ENCODE measurements at places on chromosomes 4 and X.
A peak's percentile ranks its signal among the peaks of the same experiment; 100 is the strongest.

GRCh38 chr4:96073461-96073860, 233.6 kb downstream of the PDHA2 start:
- DNase-seq, result no peak

DNA sequence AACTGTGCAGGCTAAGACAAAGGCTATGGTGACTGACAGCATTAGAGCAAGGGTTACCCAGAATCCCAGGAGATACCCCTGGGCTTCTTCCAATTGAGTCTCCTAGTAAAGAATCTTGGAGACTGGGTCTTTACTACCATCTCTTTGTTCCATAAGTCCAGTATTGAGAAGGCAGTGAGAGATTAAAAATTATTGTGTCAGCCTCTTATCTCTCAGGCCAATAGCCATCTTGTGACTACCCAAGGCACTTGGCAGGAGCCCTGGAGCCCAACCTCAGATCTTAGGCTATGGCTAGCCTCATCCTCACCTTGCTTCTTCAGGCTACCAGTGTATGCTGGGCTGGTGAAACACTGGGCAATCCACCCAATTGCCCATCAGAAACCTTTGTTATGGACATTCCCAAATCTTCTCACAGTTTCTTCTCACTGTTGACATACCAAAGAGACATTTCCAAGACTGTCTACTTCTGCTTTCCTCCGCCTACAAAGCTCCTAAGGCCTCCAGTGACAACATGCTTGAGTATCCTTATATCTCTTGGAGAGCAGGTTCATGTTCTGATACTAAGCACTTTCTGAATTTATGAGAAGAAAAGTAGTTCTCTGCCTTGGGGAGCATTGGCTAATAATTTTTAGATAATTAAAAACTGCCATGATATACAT, 76.3 kb upstream of the STIM2 start:
- no peak for DNase-seq

- no peak for DNase-seq
These were observed 1.4 kb downstream of the TMA16 start for GRCh38 chr4:163495900-163496299.

DNA sequence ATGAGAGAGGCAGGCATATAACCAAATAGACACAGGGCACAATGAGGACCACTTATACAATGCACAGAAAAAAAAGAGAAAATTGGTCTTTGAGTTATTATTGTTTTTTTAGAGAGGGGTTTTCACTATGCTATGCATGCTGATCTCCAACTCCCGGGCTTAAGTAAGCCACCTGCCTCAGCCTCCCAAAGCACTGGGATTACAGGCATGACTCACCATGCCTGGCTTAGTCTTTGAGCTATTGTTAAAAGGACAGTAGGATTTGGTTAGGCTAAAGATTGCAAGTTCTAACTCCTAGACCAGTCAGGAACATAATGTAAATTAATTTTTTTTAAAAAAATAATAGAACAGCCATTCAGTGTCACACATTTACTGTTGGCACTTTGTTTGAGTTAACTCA, 340.1 kb downstream of the GPAT3 start:
- no peak for DNase-seq

DNA sequence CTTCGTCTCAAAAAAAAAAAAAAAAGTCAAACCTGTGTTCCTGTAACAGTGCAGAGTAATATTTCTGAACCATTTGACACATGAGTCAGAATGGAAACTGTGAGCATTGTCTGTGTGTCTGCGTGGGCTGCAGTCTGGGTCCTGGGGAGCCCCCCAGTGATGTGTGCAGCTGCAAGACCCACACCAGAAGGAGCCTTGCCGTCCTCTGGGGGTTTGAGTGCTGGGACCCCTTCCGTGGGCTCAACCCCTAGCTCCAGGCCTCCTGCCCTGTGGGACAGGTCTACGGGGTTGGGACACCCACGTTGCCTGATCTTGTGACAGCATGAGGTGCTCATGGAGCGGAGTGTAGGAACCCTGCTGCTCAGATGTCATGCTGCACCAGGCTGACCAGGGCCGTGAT, 43.7 kb downstream of the DDX3X start:
- no peak for DNase-seq

DNA sequence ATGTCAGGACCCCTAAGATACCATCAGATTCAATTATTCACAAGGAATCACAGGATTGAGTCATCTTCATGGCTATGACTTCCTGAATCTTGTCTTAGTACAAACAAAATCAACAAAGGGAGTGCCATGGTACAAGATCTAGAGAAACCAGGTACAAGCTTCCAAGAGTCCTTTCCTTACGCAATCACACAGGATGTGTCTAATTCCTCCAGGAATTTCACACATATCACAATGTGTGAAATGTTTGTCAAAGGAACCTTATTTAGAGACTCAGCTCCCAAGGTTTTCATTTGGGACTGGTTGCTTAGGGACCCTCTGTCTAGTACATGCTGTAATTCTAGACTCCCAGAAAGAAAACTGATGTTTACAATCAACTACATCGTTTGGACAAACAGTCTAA, 83.0 kb downstream of the MAB21L2 start:
- DNase-seq, result peak; percentile 84

- DNase-seq, result no peak
These were observed 51.9 kb upstream of the DCTD start for GRCh38 chr4:182968917-182969650.

DNA sequence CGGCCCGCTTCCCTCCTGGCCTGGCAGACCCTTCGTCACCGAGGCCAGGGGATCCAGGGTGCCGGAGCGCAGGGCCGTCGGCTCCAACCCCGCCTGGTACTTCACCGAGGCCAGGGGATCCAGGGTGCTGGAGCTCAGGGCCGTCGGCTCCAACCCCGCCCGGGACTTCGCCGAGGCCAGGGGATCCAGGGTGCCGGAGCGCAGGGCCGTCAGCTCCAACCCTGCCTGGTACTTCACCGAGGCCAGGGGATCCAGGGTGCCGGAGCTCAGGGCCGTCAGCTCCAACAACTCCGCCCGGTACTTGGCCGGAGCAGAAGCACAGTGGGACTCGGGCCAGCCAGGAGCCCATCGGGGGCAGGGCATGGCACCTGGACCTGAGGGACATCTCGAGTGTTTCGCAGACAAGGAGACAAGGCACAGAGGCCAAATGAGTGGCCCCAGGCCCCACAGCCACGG, 85.1 kb downstream of the FAM53A start:
- DNase-seq, result no peak

DNA sequence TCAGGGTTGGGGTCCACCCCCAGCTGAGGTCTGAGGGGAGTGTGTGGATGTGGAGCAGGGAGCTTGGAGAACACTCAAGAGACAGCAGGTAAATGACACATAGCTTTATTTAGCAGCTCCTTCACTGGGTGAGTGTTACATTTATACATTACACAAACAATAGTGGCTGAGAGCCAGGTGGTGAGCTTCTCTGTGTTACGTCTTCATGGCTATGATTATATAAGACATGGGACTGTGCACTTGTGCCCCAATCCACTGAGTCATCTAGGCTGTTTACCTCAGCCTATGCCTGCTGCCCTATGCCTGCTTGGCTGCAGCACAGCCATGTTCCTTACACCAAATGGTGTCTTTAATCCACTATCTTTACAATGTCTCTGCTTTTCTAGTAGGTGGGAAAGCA, 459.6 kb downstream of the AFF2 start:
- no peak for DNase-seq

All from glomerular endothelial cell (primary cell).